ENCODE measurements at places on chromosomes 2 and 18.

- DNase-seq: no peak
Observed at GRCh38 chr2:170462433-170463205, 252.5 kb upstream of the SP5 start.

DNA sequence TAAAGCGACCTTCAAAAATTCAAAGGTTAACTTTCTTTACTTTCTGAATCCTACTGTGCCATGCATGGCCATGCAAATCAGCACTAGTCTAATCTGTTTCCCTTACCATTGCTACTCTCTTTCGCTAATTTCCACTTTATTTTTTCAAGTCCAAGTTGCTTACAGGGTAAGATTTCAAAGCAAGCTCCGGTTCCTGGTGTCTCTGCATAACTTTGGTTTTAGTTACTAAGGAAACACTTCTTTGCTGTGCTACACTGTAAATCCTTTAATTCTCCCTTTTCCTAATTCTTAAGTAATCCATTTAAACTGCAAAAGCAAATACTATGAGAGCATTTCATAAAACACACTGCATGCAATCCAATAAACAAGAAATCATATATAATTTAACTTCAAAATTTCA lies 383.5 kb upstream of the LYPD1 start:
- DNase-seq: no peak

GRCh38 chr2:9179572-9180201 lies 26.9 kb upstream of the ASAP2 start:
- DNase-seq: peak; percentile 75

GRCh38 chr2:181934694-181935093 lies 43.2 kb downstream of the ITPRID2 start:
- no peak for DNase-seq

DNA sequence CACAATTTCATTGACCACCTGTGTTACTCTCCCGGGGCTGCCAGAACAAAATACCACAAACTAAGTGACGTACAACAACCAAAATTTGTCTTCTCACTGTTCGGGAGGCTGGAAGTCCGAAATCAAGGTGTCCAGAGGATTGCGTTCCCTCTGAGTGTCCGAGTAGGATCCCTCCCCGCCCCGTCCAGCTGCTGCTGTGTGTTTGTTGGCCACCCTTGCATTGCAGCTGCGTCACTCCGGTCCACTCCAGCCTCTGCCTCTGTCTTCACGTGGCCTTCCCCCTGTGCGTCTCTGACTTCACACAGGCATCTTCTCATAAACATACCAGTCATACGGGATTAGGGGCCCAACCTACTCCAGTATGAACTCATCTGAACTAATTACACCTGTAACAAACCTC lies 251.8 kb upstream of the SMIM21 start:
- DNase-seq: no peak

- no peak for DNase-seq
Observed at GRCh38 chr2:232231554-232231953, 147.0 kb upstream of the ALPP start.

DNA sequence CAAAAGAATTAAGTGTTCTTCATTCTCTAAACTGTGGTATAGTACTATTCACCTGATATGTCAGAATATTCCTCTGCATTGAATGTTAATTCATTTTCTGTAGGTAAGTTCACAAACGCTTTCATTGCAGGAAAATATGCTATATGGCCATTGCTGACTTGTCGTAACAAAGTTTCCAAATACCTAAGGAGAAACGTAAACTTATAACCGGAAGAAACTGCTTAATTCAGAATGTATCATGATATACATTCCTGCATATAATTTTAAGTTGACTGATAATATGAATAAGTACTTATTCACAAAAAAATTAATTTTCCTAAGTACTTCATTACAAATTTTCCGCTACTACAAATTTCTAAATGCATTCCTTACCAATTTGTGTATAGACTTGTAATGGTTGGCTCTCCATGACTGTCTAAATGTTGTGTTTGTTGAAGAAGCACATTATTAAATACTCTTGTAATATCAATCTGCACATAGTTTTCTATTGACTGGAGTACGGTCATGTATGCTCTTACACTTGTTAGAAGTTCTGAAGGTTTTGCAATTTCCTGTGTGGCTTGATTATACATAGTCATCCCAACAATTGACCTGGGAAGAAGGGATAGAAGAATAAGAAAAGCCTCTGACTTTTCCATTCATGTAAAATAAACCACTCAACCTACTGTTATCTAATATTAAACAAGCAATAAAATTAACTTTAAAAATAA lies 85.4 kb downstream of the NCKAP1 start:
- DNase-seq: no peak

DNA sequence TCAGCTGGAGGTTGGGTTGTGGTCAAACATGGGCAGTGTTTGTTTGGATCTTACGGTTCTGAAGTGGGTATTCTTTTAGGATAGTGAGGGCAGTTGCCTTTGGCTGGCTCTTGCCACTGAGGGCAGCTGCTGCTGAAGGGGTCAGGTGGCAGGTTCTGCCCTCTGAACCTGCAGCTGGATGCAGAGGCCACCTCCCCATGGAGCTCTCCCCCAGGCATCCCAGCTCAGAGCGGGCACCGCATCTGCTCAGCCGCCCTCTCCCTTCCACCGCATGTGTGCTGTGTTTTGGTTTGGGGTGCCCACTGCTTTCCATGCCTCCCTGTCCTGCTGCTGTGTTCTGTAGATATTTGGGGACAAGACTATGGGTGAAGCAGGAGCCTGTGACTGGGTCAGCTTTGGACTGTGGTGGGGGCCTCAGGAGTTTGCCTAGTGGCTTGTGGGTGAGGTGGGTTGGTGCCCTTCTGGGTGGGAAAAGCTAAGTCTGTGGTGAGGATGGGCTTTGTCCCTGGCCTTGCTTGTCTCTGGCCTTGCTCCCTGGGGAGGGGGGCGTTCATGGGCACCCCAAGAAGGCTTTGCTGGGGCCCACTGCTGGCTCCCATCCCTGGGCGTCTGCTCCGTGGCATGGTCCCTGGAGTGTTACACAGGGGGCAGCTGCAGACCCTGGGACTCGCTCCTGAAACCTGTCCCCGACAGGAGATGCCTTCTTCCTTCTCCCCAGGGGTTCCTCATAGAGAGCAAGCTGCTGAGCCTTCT lies 28.5 kb downstream of the OTOF start:
- no peak for DNase-seq

- no peak for DNase-seq
Observed at GRCh38 chr2:19848029-19848750, 53.6 kb downstream of the TTC32 start.

DNA sequence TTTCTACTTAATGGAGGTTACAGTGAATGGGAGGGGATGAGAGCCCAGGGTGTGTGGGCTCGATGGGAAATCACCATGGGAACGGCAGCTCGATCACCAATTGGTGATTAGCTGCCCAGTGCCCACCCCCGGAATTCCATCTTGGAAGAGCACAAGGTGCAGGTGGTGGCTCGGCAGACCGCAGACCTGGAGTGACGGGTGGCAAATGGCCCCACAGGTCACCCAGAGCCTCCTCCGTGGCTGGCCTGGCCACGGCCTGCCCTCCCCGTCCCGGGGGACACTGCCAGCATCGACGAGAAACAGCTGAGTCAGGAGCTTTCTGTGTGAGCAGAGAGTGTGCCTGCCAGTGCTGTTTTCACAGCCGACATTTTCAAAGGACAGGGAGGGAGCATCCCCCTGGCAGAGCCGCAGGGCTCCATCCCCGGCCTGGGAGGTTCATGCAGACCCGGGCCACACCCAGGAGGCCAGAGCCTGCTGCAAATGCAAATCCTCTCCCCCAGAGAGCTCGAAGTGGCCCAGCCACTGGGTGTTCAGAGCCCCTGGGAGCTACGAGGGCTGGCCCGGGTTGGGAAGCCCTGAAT lies 176.4 kb upstream of the MYT1L start:
- DNase-seq: no peak

GRCh38 chr2:110099471-110100225 lies 16.0 kb downstream of the MALL start:
- DNase-seq: no peak
